ENCODE measurements at places on chromosomes 6 and 20.

DNA sequence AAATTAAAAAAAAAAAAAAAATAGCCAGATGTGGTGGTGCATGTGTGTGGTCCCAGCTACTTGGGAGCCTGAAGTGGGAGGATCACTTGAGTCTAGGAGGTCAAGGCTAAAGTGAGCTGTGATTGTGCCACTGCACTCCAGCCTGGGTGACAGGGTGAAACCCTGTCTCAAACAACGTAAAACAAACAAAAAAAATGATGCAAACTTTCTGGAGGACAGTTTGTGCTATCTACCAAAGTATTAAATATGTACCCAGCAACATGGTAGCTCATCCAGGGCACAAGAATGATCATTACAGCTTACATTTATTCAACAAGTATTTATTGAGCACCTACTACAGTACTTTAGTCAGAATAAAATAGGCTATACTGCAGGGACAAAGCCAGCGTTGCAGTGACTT lies 40.4 kb upstream of the PTPN1 start:
- no peak for DNase-seq

GRCh38 chr6:133973109-133973971 lies 20.3 kb downstream of the TBPL1 start:
- no peak for DNase-seq

- no peak for DNase-seq
Observed at GRCh38 chr20:35635652-35636051, 20.0 kb downstream of the SPAG4 start.

GRCh38 chr6:166957087-166957804 lies 896 bp upstream of the RNASET2 start:
- no peak for DNase-seq

DNA sequence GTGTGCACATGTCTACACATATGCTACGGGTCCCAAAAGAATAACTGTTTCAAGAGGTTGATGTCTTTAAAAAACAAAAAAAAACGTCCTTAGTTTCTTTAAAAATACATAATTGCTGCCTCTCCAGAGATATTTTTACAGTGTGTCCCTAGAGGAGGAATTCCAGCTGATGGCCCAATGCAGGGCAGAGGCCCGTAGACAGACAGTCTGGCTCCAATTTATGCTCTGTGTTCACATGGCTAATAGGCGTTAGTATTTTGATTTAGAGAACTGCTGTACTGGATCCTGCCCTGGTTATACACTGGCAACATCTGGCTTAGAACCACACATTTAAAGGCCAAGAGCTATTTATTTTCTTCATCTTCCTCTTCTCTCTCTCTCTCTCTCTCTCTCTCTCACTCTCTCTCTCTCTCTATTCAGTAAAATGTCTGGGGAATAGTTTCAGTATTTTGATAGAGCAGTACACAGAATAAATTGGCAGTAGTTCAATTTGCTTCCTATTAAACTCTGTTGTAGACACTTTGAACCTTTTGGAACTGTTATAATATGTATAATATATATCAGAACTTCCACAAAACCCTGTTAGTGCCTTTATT lies 260.6 kb downstream of the EYA4 start:
- no peak for DNase-seq

- DNase-seq, result no peak
Observed at GRCh38 chr20:14997791-14998190, 660.4 kb upstream of the FLRT3 start.

- DNase-seq, result no peak
Observed at GRCh38 chr6:156767603-156768467, 9.3 kb upstream of the ARID1B start.

GRCh38 chr6:106643061-106643460 lies 13.7 kb downstream of the QRSL1 start:
- DNase-seq, result no peak

DNA sequence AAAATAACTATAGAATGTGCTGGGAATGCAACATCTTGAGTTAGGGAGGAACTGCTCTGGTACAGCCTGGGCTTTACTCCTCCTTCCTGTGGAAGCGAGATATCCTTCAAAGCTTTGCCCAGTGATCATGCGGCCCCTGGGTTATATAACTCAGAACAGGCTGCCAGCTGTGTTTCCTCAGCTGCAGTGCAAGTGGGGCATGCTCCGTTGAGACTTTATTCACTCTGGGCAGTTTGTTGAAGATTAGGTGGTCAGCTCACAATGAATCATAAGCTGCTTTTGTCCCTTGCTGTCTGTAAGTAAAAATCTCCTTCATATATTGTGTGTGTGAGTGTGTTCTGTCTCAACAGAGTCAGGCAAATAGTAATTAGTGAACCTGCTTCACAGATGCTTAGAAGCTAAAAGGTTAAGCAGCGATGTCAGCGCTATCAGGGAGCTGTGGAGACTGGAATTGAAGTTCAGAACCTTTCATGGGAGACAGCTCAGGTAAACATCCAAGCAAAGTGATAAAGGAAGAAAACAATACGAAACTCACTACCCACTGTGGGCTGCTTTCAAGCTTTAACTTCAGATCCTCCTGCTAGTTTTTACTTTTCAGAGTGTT lies 688.4 kb downstream of the HTR1B start:
- DNase-seq, result no peak

GRCh38 chr20:34628026-34628425 lies 48.9 kb downstream of the PIGU start:
- no peak for DNase-seq

DNA sequence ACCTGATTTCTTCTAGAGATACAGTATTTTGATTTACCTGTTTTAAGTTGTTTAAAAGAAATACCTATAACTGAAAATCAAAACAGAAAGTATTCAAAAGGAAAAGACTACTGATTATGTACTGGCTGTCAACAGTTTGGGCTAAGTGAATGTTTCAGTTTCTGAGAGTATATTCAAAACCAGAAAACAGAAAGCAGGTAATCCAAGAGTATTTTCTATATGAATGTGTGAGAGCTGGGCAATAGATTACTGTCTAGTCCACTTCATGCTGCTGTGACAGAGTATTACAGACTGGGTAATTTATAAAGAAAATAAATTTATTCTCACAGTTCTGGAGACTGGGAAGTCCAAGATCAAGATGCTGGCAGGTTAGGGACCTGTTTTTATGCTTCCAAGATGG lies 261.0 kb downstream of the ARHGAP18 start:
- no peak for DNase-seq

GRCh38 chr6:24019830-24020229 lies 106.2 kb upstream of the NRSN1 start:
- no peak for DNase-seq

DNA sequence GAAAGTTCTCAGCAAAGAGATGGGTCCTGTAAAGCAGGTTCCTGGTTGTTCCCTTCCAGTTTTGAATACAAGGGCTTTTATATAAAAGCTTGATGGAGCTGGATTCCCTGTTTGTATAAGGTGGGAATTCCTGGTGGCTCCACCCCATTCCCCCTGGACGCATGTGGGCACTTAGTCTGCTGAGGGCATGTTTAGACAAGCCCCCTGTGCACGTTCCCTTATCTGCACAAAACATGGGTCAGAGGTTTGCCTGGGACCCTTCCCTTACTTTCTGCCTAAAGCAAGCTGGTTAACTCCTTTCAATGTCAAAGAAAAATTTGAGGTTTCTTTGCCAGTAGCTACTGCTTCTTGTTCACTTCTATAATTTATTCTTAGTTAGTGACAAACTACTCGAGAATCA lies 181.1 kb downstream of the BCKDHB start:
- no peak for DNase-seq

DNA sequence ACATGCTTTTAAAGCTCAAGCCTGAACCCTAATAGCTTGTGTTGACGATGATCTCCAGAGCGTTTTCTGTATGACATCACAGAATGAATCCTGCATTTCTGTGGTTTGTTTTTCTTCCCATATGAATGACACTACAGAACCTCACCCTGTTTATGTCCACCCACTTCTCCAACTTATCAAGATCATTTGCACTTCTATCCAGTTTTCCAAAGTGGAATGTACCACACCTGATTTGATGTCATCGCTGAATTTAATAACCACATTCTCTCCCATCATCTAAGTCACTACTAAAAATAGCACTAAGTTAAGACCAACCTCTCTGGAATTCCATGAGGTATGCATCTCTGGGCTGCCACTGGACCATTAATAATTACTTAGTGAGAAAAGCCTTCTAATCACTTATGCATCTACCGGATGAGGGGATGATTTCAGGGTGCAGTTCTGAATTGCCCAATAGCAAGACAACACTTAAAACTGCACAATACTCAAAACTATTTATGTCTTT lies 33.3 kb upstream of the CITED2 start:
- no peak for DNase-seq

GRCh38 chr6:1336246-1336843 lies 24.4 kb downstream of the FOXQ1 start:
- DNase-seq, result no peak

Measured in activated T-cell treated with anti-CD3 and anti-CD28 coated beads for 1 hour (primary cell).